ENCODE measurements at places on chromosomes 3 and 15.

DNA sequence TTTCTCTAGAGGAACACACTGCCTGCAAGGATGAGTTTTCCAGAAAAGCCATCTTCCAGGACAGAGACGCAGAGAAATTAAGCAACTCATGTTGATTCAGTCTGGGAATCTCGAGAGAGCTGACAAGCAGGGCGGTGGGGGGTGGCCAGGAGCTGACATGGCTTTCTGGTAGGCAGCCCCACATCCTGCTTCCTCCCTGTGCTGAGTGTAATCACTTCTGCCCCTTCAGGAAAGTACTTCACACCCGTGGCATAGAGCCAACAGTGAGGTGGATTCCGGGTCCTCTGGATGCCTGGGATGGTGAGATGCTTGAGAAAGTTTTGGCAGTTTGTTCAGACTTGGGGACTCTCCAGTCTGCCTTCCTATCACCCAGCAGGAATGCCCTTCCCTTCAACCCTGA lies 221.1 kb downstream of the SLCO3A1 start:
- peak; percentile 76 for DNase-seq

GRCh38 chr3:152050903-152051302 lies 177.5 kb downstream of the SUCNR1 start:
- peak; percentile 21 for DNase-seq

- no peak for DNase-seq
Observed at GRCh38 chr15:31279221-31280045, 47.2 kb upstream of the KLF13 start.

- peak; percentile 18 for DNase-seq
Observed at GRCh38 chr15:25437777-25438600, 835 bp downstream of the UBE3A start.

GRCh38 chr15:50791486-50791885 lies 26.0 kb upstream of the SPPL2A start:
- no peak for DNase-seq

GRCh38 chr3:124627501-124627908 lies 102.7 kb upstream of the UMPS start:
- DNase-seq, result no peak

DNA sequence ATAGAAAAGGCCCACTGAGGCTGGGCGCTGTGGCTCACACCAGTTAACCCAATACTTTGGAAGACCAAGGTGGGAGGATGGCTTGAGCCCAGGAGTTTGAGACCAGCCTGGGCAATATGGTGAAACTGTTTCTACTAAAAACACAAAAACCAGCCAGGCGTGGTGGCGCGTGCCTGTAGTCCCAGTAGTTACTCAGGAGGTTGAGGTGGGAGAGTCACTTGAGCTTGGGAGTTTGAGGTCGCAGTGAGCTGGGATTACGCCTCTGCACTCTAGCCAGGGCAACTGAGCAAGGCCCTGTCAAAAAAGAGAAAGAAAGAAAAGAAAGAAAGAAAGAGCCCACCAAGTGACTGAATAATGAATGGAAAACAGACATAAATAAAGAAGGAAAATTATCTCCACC lies 32.0 kb downstream of the TAMM41 start:
- DNase-seq, result no peak

GRCh38 chr3:22980346-22980745 lies 222.8 kb upstream of the UBE2E2 start:
- DNase-seq, result no peak

GRCh38 chr15:93247466-93248121 lies 158.6 kb upstream of the RGMA start:
- no peak for DNase-seq

DNA sequence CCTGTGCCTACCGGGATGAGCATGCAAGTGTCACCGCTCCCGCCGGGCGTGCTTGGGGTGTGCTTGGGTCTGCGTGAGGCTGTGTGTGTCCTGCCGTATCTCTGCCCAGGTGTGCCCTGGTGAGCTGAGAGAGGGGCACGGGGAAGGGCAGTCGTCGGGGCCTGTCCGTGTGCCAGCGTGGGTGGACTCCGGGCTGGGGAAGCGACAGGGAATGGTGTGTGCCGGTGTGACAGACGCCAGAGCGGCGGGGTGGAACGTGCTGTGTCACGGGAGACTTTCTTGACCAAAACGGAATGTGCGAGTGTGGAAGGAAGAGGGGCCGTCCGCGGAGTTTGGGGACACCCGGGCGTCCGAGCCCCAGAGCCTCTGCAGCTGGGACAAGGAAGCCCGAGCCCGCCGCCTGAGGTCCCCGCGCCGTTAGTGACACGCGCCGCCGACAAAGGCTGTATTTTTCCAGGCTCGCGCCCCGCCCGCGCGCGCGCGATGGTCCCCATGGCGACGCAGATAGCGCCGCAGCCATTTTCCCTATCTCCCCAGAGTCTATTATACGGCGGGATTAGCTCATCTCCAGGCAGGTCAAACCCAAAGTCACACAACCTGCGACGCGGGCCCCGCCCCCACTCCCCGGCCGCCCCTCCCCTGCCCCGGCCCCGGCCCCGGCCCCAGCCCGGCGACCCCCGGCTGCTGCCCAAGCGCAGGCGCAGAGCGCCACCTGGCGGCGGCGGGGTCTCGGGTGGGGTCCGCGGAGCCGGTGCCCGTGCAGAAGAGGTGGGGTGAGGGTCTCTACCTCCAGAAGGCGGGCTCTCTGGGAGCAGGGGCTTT lies 4.5 kb upstream of the GATA2 start:
- DNase-seq, result no peak

GRCh38 chr3:172201870-172202236 lies 162.5 kb downstream of the FNDC3B start:
- DNase-seq, result no peak

- DNase-seq, result no peak
Observed at GRCh38 chr3:178126686-178127085, 409.6 kb upstream of the KCNMB2 start.

GRCh38 chr3:192062186-192062585 lies 601.2 kb downstream of the PYDC2 start:
- DNase-seq, result peak; percentile 39

- DNase-seq, result no peak
Observed at GRCh38 chr3:190767851-190768250, 94.6 kb downstream of the GMNC start.

GRCh38 chr15:27834684-27835083 lies 264.4 kb downstream of the OCA2 start:
- no peak for DNase-seq

DNA sequence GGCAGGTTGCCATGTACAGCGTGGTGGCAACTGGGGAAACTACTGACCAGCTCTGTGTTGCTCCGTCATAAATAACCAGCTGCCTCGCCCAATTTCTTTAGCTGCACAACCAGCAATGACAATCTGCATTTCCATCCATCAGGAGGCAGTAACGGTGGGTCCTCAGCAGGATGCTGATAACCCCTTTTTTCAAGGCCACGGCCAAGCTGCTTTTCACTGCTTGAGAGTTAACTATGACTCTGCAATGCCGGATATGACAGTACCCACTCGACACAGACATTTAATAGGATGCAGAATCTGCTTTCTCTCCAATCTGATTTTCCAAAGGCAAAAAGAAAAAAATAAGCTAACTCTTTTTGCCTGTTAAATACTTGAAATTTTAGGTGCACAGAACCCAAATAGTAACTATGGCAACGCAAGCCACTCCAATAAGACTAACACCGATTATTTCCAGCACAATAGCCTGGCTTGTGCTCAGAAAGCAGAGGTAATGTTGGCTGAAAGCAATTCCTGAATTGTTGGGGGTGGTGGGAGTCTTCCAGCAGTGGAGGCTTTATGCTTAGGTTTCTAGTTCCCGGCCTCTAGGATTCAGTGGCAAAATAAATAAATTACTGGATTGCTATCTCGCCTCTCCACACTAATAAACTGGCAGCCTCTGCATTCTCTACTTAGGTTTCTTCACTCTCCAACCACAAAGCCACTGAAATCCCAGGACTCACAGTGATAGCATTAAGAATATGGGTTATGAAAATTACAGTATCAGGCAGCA lies 31.2 kb upstream of the SRGAP3 start:
- peak; percentile 32 for DNase-seq

DNA sequence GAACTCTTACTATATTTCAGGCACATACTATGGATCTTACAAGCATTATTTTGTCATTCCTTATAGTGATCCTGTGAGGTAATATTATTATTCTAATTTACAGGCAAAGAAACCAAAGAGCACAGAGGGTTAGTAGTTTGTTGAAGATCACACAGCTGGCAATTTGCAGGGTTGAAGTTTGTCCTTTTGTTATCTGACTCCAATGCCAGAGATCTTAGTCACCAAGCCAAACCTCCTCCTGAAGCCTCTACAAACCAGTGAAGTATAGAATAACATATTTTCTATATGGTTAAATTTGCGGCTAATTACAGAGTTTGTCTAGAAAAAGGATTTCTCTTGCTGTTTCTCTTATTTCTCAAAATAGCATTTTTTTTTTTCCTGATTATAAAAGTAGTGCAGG lies 11.2 kb downstream of the ISLR2 start:
- DNase-seq, result no peak

Data from HT1080 (cell line).